NT2/D1 (cell line): ENCODE measurements at places on chromosomes 6 and 20.

- DNase-seq = no peak
Measured at GRCh38 chr6:161636882-161637430, 363.1 kb upstream of the AGPAT4 start.

DNA sequence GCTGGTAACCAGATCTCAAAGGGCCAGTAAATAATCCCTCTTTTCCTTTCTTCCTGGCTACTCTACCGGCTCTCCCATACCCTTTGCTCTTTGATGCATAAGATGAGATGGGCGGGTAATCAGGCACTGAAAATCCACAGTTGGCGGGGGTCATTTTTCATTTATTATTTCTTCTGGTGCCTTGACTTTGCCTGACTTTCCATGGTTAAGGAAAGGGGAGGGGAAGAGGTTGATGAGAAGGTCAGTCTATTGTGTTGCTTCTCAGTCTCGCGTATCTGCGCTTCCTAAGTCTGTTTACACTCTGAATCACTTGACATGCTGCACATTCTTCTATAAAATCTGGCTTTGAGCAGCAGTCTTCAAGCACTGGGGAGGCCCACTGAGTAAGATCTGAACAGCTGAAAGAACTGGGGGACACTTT, 121.1 kb upstream of the HDGFL1 start:
- no peak for DNase-seq

DNA sequence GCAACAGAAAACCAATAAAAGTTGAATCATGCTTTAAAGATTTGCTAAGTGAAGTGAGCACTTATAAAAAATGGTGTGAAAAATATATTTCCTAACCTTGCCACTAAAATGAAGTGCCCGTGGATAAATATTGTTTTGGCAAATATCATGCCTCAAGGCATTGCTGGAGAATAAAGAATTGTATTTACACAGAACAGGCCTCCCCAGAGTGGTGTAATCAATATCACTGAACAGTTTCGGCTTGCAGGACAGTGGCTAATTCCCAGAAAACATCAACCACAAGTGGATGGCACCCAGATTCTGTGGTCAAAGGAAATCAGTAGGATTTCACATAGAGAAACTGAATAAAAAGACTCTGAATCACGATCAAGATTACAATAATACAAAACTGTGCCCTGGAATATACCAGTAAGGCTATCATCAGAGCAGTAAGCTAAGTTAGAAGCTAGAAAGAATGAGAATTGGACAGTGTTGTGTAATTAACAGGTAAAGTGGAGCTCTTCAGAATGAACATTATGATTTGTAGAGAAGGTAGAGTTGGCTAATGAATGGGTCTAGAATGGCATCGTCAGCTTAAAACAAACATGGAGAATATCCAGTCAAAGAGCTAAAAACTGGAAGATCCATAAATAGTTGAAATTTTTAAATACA, 1026.9 kb upstream of the ADGRB3 start:
- DNase-seq = no peak

DNA sequence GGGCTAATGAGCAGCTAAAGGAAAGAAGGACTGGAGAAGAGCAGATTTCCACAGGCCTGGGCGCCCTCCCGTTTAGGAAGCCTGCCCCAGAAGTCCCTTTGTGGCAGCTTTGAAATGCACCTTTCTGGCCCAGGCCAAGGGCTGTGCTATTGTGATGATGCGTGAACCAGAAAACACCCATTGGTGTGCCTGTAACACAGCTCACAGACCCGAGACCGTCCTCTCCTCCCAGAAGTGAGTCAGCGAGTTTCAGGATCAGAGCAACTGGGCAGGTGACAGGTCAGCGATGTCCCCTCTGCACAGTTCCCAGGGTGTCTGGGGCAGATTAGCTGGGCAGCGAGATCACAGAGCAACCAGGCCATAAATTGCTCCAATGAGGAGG, 71.9 kb upstream of the SULF2 start:
- no peak for DNase-seq

DNA sequence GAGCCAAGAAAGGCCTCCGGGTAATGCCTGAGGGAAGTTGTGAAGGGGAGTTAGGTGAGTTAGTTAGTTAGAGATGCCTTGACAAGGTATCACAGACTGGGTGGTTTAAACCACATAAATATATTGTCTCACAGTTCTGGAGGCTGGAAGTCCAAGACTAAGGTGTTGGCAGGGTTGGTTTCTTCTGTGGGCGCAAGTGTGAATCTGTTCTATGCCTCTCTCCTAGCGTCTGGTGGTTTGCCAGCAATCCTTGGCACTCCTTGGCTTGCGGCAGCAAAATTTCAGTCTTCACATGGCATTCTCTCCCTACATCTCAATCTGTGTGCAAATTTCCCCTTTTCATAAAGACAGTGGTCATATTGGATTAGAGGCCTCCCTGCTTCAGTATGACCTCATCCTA, 29.7 kb upstream of the RANBP9 start:
- no peak for DNase-seq

DNA sequence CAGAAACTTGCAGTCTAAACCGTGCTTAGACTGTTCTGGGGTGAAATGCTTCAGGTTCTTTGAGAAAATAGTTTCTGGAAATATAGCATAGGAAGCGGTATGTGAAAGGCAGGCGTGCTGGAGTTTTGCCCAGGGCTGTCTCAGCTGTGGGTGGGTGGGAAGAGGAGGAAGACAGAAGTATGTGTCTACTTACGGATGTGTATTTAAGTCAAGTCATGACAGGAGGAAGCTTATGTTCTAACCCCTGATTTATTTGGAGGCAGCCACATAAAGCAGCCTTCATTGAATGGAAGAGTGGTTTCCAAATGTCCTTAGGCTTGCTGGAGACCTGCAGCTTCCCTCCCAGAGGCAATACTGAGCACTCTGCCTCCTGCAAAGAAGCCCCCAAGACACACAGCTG, 345.8 kb upstream of the PRND start:
- no peak for DNase-seq

- DNase-seq = no peak
Measured at GRCh38 chr20:22453244-22454080, 130.9 kb downstream of the FOXA2 start.

DNA sequence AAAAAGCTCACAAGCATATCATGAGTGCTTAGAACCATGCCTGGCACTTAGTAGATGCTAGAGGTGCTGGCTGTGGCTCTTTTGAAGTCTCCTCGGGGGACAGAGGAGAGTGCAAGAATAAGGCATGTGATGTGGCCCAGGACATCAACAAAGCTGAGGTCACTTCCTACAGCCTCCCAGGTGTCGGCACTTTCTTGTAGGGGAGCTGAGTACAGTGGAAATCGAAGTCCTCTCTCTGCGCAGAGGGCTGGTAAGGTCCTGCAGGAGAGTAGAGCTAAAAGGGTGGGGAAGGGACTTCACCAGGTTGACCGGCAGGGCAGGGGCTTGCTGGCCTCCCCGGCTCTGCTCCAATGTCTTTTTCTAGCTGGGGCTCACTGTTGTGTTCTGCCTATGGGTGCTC, 11.2 kb downstream of the SLC13A3 start:
- no peak for DNase-seq

- DNase-seq = no peak
Measured at GRCh38 chr6:87408721-87409155, 966 bp downstream of the CFAP206 start.

- no peak for DNase-seq
Measured at GRCh38 chr6:51147756-51148155, 329.1 kb downstream of the TFAP2B start.

GRCh38 chr6:125858427-125859320, 67.9 kb downstream of the NCOA7 start:
- DNase-seq = peak; percentile 47

DNA sequence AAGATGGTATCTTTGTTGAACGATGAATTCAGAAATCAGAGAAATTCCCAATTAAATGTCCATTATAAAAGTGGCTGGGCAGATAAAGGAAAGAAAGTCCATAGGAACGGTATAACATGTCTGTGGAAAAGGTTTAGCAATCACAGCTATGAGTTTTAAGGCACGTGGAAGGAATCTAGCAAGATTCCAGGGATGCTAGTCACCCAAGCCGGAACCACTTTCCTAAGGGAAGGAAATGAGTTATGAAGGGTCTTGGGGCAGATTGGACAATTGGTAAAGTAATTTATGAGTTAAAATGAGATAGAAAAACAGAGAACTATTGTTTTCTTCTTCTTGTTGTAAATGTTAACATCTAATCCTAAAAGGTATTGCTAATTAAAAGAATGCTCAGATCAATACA, 384.8 kb downstream of the ADGRB3 start:
- no peak for DNase-seq

GRCh38 chr20:21710863-21711431, 5.5 kb downstream of the PAX1 start:
- no peak for DNase-seq

GRCh38 chr20:50041246-50041873, 58.6 kb downstream of the SNAI1 start:
- no peak for DNase-seq

GRCh38 chr6:53335224-53335994, 13.3 kb downstream of the ELOVL5 start:
- DNase-seq = no peak

DNA sequence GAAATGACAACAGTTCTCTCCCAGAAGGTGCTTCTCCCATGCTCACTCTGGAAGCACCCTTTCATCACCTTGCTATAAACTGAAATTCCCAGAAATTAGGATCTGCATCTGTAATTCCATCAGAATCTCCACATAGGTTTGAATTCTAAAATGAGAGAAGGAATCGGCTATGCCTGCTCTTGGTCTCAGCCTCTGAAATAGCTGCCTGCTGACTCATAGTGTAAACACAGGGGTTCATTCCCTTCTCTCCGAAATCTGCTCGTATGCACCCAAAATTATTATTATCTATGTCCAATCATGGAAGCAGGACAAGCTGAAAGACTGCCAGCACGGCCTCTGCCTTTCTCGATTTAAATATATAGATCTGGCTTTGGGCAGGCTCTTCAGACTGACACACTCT, 74.6 kb upstream of the TAB2 start:
- DNase-seq = no peak

- DNase-seq = no peak
Measured at GRCh38 chr20:35432430-35432735, 5.6 kb downstream of the GDF5 start.

- no peak for DNase-seq
Measured at GRCh38 chr6:26554697-26555504, 16.7 kb downstream of the HMGN4 start.

DNA sequence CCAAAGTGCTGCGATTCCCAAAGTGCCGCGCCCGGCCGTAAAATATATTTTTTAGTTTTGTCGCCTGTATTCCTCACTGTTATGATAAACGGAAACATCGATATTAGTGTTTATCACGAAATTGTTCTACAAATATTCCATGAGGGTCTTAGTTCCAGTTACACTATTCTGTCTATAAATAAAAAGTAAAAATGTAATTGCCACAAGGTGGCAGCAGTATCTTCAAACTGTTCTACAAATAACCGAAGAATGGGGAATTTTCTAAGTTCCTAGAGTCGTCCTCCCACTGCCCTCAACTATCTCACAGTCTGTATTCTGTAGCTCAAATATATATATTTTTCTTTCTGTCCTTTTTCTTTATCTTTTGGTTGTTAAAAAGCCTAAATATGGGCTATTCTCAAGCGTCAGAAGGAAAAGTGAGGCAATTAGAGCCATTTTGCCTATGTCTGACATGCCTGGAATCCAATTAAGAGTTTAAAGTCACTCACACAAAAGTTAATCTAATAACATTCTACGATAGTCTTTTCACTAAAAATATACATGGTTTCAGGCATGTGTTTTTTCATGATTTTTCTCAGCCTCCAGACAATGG, 14.2 kb upstream of the FAM162B start:
- DNase-seq = no peak

GRCh38 chr20:25295386-25296093, 47.7 kb downstream of the PYGB start:
- DNase-seq = no peak

DNA sequence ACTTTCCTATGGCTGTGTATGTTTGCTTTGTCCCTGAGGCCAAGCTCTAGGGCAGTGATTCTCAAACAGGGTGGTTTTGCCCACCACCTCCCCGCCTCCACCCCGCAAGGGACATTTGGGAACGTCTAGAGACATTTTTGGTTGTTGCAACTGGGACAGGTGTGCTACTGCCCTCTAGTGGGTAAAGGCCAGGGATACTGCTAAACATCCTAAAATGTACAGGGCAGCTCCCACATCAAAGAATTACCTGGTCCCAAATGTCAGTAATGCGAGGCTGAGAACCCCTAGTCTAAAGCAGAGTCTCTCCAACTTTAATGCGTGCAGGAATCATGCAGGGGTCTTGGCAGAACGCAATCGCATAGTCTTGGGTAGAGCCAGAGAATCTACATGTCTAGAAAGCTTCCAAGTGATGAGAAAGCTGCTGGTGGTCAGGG, 5.1 kb downstream of the KCNS1 start:
- DNase-seq = peak; percentile 63

DNA sequence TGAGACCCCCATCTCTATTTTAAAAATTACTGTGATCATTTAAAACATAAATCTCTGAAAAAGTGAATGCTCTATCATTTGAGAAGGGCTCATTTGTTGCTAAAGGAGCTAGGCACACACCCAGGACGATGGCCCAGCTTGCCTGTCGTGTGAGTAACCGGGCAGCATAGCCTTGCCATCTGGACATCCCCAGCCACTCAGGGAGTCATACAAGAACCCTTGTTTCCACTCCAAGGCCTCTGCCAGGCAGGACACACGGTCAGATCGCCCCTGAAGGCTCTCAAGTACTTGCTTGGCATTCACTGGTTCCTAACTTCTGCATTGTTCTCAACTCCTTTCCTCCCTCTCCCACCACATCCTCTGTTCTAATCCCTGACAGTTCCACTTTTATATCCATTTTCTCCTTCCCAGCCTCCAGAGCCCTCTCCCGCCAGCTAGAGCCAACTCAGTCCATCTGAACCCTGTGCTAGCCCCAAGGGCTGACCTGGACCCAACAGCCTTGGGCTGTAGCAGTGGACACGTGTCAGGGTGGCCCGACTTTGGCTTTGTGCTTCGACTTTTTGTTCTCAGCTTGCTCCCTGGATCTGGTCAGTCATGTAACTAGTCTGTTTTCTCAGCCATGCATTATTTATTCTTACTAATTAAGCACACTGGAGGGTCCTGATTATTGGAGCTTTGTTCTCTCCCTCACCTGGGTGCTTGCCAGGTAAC, 15.7 kb upstream of the EZR start:
- DNase-seq = no peak

DNA sequence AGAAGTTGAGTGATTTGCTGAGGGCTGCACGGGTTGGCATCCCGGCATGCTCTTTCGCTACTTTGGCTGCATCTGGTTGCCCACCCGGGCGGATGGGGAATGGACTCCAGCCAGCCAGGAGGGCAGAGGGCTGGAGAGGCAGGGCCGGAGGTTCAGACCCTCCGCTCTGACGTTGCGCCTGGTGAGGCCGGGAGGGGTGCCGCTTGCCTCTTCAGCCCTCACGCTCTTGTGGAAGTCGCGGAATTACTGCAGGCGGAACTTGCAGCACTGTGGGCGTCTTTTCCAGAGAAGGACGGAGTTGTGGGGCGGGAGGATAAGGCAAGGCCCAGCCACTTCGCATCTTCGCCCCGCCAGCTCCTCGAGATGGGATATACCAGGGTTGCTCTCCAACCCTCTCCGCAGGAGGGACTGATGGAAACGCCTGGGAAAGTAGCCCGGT, 656 bp downstream of the RTEL1 start:
- DNase-seq = no peak

DNA sequence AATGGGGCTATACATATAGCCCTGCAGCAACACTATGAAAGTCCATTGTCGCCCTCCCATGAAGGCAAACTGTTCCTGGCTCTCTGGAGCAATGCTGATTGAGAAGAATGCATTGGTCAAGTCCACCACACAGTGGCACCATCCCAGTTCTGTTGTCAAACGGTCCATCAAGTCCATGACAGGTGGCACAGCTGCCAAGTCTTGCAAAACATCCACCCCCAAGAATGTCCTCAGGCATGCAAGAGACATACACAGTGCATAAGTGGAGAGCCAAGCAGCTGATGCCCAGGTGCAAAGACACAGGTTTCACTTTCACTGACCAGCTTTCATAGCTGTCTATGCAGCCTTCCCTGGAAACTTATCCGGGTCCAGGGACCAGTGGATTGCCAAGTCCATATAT, 17.5 kb downstream of the ZNF391 start:
- no peak for DNase-seq
